ENCODE measurements at places on chromosomes 16 and 17.

DNA sequence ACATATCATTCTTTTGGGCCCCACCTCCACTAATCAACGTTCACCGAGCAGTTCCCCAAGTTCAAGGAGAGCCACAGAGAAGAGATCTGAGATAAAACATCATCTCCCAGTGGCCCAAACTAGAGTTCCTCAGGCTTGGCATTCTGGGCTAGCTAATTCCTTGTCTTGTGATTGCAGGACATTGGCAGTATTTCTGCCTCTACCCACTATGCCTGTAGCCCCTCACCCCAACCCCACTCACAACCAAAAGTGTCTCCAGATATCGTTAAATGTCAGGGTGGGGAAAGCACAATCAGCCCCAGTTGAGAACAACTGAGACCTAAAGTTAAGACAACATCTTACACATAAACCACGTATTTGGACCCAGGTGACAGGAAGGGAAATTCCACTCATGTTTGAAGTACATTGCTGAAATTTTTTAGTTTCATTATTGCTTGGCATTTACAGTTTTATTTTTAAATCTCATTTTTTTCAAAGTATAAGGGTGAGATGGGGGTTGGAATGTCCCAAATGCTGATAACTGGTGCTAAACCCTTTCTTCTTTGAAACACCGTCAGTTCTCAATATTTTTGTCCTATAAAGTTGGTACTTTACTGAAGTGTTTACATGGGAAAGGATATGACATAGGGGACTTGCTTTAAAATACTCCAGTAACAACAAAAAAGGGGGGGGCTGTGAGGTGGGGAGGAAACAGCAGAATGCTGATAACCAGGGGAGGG, 13.6 kb downstream of the ZC3H7A start:
- no peaks in the 10 kb centered on the region for H3K27me3 ChIP-seq
- no peak overlapping the region for H3K4me3 ChIP-seq
- peak overlapping the region; percentile 62 for H3K27ac ChIP-seq
- H3K4me1 ChIP-seq, result peaks cover 9% of the 10 kb centered on the region
- peaks cover 2% of the 10 kb centered on the region for H3K36me3 ChIP-seq

GRCh38 chr17:58284613-58285421, 4.1 kb upstream of the MPO start:
- no peaks in the 10 kb centered on the region for H3K36me3 ChIP-seq
- H3K27me3 ChIP-seq, result peaks cover 25% of the 10 kb centered on the region
- H3K4me3 ChIP-seq, result no peak overlapping the region

GRCh38 chr16:72287649-72288048, 115.7 kb upstream of the PMFBP1 start:
- H3K36me3 ChIP-seq, result no peaks in the 10 kb centered on the region
- H3K4me3 ChIP-seq, result no peak overlapping the region
- no peak for DNase-seq
- no peak overlapping the region for H3K27ac ChIP-seq

GRCh38 chr17:10114931-10115535, 83.4 kb downstream of the GAS7 start:
- H3K4me1 ChIP-seq, result peaks cover 21% of the 10 kb centered on the region
- H3K36me3 ChIP-seq, result no peaks in the 10 kb centered on the region
- DNase-seq, result no peak
- H3K27me3 ChIP-seq, result peaks cover 12% of the 10 kb centered on the region

DNA sequence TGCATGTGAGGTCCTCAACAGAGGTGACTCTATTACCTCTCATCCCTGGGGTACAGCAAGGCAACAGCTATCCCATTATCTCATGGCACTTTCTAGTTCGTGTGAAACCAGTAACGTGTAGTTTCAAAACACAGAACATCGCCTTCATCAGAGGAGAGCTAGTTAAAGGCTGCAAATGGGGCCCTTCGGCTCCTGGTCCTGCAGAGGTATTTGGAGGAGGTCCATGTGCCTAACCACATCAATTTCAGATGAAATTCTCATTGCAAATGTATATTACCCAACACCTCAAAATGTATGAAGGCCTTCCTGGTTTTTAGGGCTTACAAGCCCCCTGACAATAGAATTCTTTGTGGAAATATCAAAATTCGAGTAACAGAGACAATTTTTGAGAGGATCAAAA, 95.7 kb upstream of the PSMD7 start:
- peaks cover 6% of the 10 kb centered on the region for H3K4me1 ChIP-seq
- H3K27me3 ChIP-seq, result no peaks in the 10 kb centered on the region
- H3K27ac ChIP-seq, result no peak overlapping the region
- no peaks in the 10 kb centered on the region for H3K36me3 ChIP-seq
- DNase-seq, result no peak

DNA sequence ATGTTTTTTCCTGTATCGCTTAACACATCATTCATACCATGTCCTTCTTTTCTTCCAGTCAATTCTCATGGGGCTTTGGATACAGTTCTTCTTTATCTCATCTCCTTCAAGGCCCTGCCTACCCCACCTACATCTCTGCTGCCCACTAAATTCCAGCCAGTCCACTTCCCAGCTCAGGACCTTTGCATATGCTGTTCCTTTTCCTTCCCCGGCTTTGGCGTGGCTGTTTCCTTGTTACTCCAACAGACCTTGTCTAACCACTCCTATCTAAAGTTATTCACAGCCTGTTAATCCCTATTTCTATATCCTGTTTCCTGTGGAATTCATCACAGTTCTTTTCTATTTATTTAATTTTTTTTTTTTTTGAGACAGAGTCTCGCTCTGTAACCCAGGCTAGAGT, 6.6 kb upstream of the STAT3 start:
- no peak for DNase-seq
- H3K27ac ChIP-seq, result no peak overlapping the region
- H3K4me3 ChIP-seq, result no peak overlapping the region

DNA sequence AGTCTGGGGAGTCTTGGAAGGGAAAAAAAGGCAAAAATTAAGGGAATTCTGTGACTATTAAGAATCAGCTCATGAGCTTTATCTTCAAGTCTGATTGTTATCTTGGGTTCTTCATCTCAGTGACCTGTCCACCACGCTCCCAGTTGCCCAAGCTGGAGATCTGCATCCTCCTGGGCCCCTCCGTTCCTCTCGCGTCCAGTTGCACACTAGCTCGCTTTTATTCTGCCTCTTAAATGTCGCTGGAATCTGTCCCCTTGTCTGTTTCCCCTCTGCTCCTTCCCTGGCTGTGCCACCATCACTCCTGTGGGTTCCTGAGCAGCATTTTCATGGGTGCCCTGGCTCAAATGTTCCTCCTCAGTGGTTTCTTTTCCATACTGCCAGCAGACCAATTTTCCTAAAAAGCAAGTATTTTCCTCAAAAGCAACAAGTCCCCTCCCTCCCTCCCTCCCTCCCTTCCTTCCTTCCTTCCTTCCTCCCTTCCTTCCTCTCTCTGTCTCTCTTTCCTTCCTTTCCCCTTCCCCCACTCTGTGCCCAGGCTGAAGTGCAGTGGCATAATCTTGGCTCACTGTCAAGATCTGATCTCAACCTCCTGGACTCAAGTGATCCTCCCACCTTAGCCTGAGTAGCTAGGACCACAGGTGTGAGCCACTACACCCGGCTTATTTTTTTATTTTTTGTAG, 1.4 kb downstream of the ENDOV start:
- no peak for DNase-seq
- H3K27me3 ChIP-seq, result peaks cover 4% of the 10 kb centered on the region
- H3K36me3 ChIP-seq, result peaks cover 4% of the 10 kb centered on the region
- H3K27ac ChIP-seq, result peak overlapping the region; percentile 69
- H3K4me3 ChIP-seq, result peak overlapping the region; percentile 91
- H3K4me1 ChIP-seq, result peaks cover 18% of the 10 kb centered on the region

- H3K36me3 ChIP-seq, result no peaks in the 10 kb centered on the region
- H3K4me1 ChIP-seq, result no peaks in the 10 kb centered on the region
- H3K27me3 ChIP-seq, result no peaks in the 10 kb centered on the region
- H3K27ac ChIP-seq, result no peak overlapping the region
- DNase-seq, result no peak
Measured at GRCh38 chr17:228951-229708, 47.7 kb upstream of the DOC2B start.

- H3K36me3 ChIP-seq, result no peaks in the 10 kb centered on the region
- H3K4me3 ChIP-seq, result no peak overlapping the region
- H3K4me1 ChIP-seq, result peaks cover 40% of the 10 kb centered on the region
- no peak for DNase-seq
- no peaks in the 10 kb centered on the region for H3K27me3 ChIP-seq
Measured at GRCh38 chr17:82528484-82529265, 9.1 kb downstream of the FOXK2 start.

GRCh38 chr17:78301821-78302213, 58.1 kb downstream of the SOCS3 start:
- no peaks in the 10 kb centered on the region for H3K4me1 ChIP-seq
- H3K36me3 ChIP-seq, result no peaks in the 10 kb centered on the region
- DNase-seq, result no peak
- H3K27ac ChIP-seq, result no peak overlapping the region
- H3K27me3 ChIP-seq, result no peaks in the 10 kb centered on the region
